NCI-H774 (cell line): ENCODE measurements at places on chromosomes 4 and X.

DNA sequence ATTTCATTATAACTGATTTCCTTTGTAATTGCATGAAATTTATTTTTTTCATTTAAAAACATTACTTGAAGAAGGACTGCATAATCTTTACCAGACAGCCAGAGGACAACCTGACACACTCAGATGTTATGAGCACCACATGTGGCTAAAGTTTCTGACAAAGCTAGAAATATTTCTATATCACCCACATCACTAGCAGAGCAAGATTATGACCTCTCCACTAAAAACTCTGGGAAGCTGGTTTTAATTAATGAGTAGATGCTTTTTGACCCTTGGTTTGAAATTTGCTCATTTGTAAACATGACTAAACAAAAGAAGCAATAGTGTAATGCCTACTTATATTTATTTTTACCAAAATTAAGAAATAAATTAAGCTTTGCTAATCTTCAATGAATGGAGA is 661.5 kb upstream of the EPHA5 start:
- no peak for DNase-seq

- no peak for DNase-seq
Observed at GRCh38 chrX:97847885-97848679, 964.4 kb downstream of the RPA4 start.

- no peak for DNase-seq
Observed at GRCh38 chrX:100931925-100932285, 3.2 kb upstream of the XKRX start.

GRCh38 chr4:135775909-135776308 is 1574.3 kb upstream of the PABPC4L start:
- no peak for DNase-seq

DNA sequence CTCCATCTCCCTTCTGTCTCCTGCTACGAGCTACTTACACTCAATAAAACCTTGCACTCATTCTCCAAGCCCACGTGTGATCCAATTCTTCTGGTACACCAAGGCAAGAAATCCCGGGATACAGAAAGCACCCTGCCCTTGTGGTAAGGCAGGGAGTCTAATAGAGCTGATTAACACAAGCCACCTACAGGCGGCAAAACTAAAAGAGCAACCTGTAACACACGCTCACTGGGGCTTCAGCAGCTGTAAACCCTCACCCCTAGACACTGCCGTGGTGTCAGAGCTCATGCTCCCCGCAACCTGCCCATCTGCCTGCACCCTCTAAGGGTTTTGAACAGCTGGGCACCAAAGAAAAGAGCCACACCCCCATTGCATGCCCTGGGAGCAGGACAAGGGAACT is 755.4 kb upstream of the HTR2C start:
- no peak for DNase-seq

DNA sequence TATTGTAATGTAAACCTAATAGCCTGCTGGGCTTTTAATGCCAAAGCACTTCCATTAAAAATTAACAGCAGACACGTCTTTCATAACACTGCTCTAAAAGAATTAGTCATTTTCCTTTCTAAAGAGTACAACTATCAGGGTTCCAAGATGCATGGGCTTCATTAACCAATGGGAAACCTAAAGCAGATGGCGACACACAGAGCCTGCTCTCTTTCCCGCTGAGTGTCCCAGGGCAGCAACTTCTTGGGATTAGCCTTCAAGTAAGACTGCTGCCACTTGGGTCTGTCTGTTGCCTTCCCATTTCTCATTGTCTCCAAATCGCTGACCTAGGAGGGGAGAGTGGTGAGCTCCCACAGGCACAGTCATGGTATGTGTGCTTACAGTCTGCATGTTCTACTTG is 14.0 kb upstream of the PHKA2 start:
- DNase-seq = no peak

- DNase-seq = peak; percentile 69
Observed at GRCh38 chr4:79050541-79050880, 111.3 kb upstream of the PAQR3 start.

DNA sequence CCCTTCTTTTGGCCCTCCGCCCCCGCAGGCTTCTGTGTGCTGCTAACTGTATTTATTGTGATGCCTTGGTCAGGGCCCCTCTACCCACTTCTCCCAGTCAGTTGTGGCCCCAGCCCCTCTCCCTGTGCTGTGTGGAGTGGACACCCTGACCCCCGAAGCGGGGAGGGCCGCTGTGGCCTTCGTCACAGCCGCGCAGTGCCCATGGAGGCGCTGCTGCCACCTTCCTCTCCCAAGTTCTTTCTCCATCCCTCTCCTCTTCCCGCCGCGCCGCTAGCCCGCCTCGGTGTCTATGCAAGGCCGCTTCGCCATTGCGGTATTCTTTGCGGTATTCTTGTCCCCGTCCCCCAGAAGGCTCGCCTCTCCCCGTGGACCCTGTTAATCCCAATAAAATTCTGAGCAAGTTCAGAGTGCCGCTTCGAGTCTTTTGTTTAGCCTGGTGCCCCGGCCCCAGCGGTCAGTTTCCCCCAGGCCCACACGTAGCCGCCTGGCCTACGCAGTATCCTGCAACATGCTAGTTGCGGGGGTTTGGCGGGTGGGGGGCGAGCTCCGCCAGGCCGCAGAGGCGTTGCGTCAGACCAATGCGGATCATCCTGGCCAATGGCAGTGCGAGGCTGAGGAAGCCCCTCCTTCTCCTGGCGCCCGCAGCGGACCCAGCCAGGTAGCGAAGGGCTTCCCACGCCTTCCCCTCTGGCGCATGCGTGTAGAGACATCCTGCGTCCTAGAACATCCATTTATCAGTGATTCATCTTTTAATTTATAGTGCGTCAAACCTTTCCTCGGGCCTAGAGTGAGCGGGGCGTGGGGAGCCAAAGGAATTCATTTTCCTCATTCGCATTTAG is 5.6 kb upstream of the KANTR start:
- peak; percentile 66 for DNase-seq

GRCh38 chrX:40108162-40108958 is 10.6 kb upstream of the BCOR start:
- DNase-seq = no peak

DNA sequence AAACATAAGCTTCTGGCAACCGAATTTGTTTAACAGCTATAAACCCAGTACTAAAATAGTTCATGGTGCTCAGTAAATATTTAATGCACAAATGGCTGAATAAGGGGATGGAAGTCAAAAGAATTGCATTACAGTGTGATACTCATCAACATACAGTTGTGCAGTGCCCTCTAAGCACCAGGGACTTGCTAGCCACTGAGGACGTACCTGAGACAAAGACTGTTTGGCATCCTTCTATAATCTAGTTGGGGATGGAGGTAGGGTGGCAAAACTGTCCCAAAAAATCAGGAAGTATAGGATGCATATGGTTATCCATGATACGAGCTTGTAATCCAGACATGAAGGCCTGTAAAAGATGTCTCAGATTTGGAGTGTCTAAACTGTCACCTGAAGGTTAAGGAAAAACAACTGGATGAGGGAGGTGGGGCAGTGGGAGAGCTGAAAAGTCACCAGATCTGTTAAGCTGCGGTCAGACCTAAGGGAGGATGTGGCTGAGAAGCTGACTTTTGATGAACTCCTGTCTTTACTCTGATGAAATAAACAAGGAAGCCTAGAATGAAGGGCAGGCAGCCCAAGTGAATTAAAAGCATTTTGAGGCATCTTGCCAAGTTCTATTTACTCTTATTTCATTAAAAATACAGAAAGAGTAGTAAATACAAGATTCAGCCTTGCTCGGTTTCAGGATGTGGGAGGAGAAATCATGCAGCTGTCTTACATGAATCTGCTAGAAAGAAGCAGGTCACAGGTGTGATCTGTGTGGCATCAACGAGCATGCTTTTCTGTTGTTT is 12.0 kb upstream of the CD38 start:
- no peak for DNase-seq

DNA sequence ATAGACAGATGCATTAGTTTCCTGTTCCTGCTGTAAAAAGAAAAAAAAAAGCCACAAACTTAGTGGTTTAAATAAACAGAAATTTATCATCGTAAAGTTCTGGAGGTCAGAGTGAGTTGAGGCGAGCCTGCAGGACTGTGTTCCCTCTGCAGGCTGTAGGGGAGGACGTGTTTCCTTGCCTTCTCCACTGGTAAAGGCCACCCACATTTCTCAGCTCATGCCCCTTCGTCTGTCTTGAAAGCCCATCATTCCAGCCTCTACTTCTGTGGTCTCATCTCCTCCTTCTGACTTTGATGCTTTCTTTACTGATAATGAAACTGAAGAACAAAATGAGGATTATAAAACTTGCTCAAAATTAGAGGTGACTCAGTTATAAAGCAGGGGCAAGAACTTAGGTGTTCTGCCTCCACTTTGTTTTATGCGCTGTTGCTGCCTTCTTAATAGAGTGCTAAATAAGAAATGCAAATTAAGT is 143.0 kb downstream of the STIM2 start:
- DNase-seq = no peak

DNA sequence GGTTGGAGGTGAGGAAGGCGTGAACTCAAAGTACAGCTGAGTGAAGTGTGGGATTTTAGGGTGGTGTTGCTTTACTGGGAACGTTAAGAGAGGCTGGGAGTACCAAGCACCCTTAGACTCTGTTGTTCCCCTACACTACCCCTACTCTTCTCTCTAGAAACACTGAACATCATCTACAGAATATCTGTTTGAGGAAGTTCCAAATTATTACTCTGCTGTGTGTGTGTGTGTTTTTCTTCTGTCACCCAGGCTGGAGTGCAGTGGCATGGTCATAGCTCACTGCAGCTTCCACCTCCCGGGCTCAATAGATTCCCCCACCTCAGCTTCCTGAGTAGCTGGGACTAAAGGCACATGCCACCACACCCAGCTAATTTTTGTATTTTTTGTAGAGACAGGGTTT is 76.7 kb upstream of the AP1S2 start:
- DNase-seq = no peak

DNA sequence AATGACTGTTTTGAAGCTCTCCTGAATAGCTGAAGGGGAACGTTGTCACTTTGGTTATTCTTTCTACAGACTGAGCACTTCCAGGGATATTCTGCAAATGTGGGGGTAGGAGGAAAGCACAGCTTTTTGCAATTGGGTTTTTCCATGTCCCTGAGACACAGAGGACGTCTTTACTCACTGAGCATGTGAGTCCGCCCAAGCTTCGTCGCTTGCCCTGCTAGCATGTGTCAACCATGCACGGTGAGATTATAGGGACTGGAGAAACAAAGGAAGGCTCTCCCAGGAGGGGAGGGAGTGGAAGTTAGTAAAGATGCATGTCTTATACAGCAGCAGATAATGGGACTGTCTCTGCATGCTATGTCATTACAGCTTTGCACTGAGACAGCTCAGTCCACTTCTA is 111.5 kb upstream of the SFRP2 start:
- no peak for DNase-seq

- DNase-seq = no peak
Observed at GRCh38 chr4:15451181-15451865, 18.4 kb upstream of the CC2D2A start.

GRCh38 chr4:80007745-80008149 is 65.3 kb downstream of the ANTXR2 start:
- DNase-seq = no peak

- DNase-seq = peak; percentile 57
Observed at GRCh38 chr4:180828455-180829018, 1414.7 kb upstream of the TENM3 start.

- no peak for DNase-seq
Observed at GRCh38 chrX:44908827-44909226, 35.8 kb downstream of the KDM6A start.
